CD8-positive, alpha-beta memory T cell (primary cell): ENCODE measurements at places on chromosomes 2 and 18. TPM values are rescaled to one million over a fixed set of nuclear protein-coding genes. Genes with fewer than 3 reads are reported as not detected.

DNA sequence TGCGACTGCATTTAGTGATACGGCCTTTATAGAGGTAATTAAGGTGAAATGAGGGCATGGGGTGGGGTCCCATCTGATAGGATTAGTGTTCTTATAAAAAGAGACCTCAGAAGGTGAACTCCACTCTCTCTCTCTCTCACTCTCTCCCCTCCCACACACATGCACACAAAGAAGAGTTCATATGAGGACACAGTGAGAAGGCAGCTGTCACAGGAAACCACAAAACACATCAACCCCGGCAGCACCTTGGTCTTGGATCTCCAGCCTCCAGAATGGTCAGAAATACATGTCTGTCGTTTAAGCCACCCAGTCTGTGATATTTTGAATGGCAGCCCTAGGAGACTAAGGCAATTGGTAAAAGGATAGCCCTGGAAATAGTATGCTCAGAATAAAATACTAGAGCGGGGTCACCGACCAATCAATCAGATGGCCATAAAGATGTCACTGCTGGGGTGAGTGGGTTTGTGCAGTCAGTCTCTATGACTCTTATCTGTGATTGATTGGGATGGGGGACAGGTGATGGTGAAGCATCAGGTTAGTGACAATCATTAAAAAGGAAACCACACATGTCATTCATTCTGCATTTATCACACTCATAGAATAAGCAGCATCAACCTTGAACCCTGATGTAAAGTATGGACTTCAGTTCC lies 118.9 kb upstream of the POU3F3 start:
- no peak for DNase-seq
- H3K4me1 ChIP-seq = no peaks in the 10 kb centered on the region
- H3K27me3 ChIP-seq = no peaks in the 10 kb centered on the region
- H3K27ac ChIP-seq = no peak overlapping the region
- no peaks in the 10 kb centered on the region for H3K36me3 ChIP-seq

DNA sequence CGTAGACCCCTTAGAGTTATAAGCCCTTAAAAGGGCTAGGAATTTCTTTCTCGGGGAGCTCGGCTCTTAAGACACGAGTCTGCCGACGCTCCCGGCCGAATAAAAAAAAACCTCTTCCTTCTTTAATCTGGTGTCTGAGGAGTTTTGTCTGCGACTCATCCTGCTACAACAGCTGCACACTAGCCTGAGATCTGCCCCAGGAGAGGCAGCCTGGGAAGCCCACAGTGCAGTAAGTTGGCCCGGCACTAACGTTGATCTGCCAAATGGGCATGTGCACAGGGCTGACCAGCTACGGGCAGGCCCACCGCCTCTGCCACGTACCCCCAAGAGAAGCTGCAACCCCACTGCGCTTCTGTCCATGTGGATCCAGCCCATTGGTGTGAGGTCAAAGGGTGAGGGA lies 8.4 kb upstream of the LIMS2 start:
- H3K4me3 ChIP-seq = no peak overlapping the region
- no peaks in the 10 kb centered on the region for H3K27me3 ChIP-seq
- no peak overlapping the region for H3K27ac ChIP-seq

DNA sequence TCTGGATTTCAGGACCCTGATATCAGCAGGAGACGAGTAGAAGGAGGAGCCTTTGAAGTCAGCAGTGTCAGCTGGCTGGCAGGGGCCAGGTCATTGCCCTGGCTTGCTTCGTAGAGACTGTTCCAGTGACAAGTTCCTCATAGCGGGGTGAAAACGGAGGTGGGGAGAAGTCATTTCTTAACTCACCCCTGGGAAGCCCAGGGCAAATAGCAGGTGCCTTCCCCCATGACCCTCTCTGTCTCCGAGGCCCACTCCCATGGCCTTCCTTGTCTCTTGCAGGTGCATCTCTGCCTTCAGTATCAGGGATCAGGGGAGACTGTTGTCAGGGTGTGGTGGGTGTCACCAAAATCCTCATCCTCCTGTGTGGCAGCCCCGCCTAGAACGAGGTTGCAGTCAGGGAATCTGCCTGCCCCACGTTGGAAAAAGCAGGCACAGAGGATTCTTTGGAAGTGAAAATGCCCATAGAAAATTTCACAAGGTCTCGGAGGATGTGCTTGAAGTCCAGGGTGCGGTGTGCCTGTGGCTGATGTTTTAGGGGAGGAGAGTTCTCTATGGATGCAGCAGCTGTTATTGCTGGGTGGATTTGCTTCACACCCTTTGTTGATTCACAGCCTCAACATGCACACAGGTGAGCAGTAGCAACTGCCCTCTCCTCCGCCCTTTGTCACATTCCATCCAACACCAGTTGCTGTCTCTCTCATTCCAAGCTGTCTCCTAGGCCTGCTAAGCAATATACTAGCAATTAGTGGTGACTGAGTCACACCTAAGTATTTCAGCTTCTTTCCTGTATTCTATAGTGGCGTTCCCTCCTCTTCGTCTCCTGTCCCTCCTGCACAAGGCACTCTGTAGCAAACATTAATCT lies 142.6 kb upstream of the FHL2 start:
- no peaks in the 10 kb centered on the region for H3K36me3 ChIP-seq
- no peak overlapping the region for H3K4me3 ChIP-seq
- no peak for DNase-seq

DNA sequence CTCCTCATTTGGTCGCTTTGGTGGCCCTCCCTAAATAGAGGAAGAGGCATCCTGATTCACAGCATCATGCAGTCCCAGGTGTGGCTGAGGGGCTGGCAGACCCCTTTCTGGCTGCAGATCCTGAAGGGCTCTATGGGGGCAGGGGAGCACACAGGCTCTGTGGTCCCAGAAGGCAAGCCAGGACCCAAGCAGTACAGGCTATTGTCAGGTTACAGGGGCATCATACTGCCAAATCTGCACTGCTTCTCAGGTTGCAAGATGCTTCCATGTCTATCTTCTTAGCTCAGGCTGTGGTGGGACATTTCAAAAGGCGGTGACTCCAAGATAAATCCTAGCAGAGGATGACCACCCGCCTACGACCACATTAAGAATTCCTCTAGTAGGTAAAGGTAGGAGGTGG lies 54.3 kb downstream of the TTC32 start:
- H3K27ac ChIP-seq = no peak overlapping the region
- H3K4me1 ChIP-seq = no peaks in the 10 kb centered on the region
- no peak overlapping the region for H3K4me3 ChIP-seq
- no peaks in the 10 kb centered on the region for H3K36me3 ChIP-seq
- no peak for DNase-seq

DNA sequence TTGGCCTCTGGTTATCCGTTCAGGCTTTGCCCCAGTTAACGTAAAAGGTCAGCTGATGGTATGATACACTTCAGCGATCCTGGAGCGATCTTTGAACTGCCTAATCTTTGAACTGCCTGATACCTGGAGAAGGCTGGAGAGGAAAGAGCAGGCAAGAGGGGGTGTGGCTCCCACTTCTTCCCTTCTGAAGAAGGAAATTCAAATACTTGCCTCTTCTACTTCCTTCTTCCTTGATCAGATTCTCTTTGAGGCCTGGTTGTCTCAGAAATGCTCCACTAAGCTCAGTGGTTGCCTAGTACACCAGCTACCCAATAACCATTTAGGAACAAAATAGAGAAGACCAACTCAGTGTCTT lies 619 bp downstream of the GALM start:
- peaks cover 39% of the 10 kb centered on the region for H3K4me1 ChIP-seq
- DNase-seq = peak; percentile 38
- no peaks in the 10 kb centered on the region for H3K36me3 ChIP-seq
- peak overlapping the region; percentile 60 for H3K27ac ChIP-seq
- H3K27me3 ChIP-seq = no peaks in the 10 kb centered on the region

DNA sequence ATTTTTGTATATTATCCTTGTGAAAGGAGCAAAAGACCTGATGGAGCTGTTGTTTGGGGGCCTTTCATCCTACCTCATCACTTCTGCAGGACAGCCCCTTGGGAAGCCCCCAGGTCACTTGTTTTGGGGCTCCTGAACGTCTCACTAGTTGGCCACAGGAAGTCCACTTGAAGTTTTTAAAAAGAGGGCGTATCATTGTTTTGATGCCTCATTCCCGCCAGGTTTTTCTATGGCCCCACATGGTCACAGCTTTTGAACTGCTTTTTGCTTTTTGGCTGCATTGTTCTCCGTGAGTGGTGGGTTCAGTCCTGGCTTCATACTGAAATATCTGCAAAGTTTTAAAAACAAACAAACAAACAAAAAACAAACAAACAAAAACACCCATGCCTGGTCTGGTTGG lies 216.3 kb downstream of the PRKCE start:
- no peaks in the 10 kb centered on the region for H3K27me3 ChIP-seq
- no peak overlapping the region for H3K4me3 ChIP-seq
- H3K36me3 ChIP-seq = no peaks in the 10 kb centered on the region
- DNase-seq = no peak

DNA sequence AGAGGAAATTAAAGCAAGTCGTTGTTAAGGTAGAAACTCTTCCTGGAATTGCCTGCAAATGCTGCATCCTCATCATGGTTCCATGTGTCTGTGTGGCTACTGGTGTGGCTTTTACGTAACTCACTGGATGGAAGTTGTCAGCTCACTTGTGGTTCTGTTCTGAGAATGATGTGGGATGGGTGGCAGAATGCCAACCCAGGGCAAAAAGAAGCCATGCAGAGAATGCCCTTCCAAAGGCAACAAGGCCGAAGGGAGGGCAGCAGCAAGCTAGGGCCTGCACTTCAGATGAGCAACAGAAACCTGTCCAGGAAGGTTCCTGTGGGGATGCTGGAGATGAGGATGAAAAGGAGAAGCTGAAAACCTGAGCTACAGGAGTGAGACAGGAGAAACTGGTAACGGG lies 10.4 kb upstream of the NAPG start:
- H3K27me3 ChIP-seq = peaks cover 4% of the 10 kb centered on the region
- no peaks in the 10 kb centered on the region for H3K36me3 ChIP-seq
- H3K4me1 ChIP-seq = no peaks in the 10 kb centered on the region
- H3K4me3 ChIP-seq = no peak overlapping the region

- no peaks in the 10 kb centered on the region for H3K4me1 ChIP-seq
- H3K27me3 ChIP-seq = no peaks in the 10 kb centered on the region
- no peak for DNase-seq
- no peaks in the 10 kb centered on the region for H3K36me3 ChIP-seq
Measured at GRCh38 chr2:173523497-173523896, 168.8 kb downstream of the CDCA7 start.

GRCh38 chr2:14944562-14945346 lies 312.2 kb downstream of the LRATD1 start:
- H3K27me3 ChIP-seq = no peaks in the 10 kb centered on the region
- no peak for DNase-seq
- no peak overlapping the region for H3K27ac ChIP-seq
- H3K36me3 ChIP-seq = no peaks in the 10 kb centered on the region

GRCh38 chr2:36294316-36294721 lies 61.3 kb upstream of the CRIM1 start:
- no peak overlapping the region for H3K27ac ChIP-seq
- H3K4me1 ChIP-seq = no peaks in the 10 kb centered on the region
- no peak overlapping the region for H3K4me3 ChIP-seq
- no peaks in the 10 kb centered on the region for H3K27me3 ChIP-seq

GRCh38 chr2:107986278-107987217 lies at the start of gene SLC5A7:
SLC5A7 (plus strand) TSS chr2:107986524; CDS start chr2:107988156, 1,632 bp downstream.
- no peak for DNase-seq
- no peaks in the 10 kb centered on the region for H3K27me3 ChIP-seq
- H3K36me3 ChIP-seq = no peaks in the 10 kb centered on the region
- no peak within 1 kb of the TSS for H3K27ac ChIP-seq
- H3K4me3 ChIP-seq = no peak within 1 kb of the TSS

- H3K4me1 ChIP-seq = no peaks in the 10 kb centered on the region
- no peak for DNase-seq
- no peaks in the 10 kb centered on the region for H3K27me3 ChIP-seq
- no peak overlapping the region for H3K27ac ChIP-seq
- no peaks in the 10 kb centered on the region for H3K36me3 ChIP-seq
Measured at GRCh38 chr2:113707106-113707505, 49.3 kb downstream of the SLC35F5 start.

GRCh38 chr2:2026252-2026831 lies 282.0 kb upstream of the PXDN start:
- no peaks in the 10 kb centered on the region for H3K27me3 ChIP-seq
- no peak for DNase-seq
- H3K4me1 ChIP-seq = no peaks in the 10 kb centered on the region

DNA sequence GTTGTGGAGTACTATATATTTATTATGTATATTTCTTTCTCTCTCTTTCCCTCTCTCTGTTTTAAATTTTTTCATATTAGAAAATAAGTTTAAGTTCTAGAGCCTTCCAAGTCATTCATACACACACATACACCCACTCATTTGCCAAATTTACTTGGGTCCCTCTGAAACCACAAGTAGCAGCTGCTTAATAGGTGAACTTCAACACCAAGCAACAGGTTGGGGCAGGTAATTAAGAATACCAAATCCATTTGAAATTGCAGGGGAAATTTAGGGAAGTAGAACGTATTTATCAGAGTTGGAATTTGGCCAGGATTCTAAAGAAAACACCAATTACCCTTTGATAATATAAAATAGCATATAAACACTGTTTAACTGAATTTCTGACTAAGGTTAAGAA lies 75.0 kb upstream of the RBBP8 start:
- H3K4me3 ChIP-seq = no peak overlapping the region
- H3K4me1 ChIP-seq = no peaks in the 10 kb centered on the region
- no peak for DNase-seq
- H3K27me3 ChIP-seq = peaks cover 3% of the 10 kb centered on the region

DNA sequence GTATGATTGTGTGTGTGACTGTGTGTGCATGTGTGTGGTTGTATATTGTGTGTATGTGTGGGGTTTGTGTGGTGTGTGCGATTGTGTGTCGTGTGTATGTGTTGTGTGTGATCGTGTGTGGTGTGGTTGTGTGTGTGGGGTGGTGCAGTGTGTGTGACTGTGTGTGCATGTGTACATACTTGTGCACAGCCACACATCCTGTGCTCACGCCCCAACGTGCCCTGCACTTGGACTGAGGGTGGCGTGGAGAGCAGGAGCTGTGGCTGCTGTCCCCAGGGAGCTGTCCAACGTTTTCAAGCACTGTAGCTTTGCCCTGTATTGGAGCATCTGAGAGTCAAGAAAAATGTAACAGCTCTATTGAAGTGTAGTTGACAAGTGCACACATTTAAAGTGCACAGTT lies 243.2 kb upstream of the HDAC4 start:
- H3K4me1 ChIP-seq = no peaks in the 10 kb centered on the region
- no peak overlapping the region for H3K4me3 ChIP-seq
- H3K36me3 ChIP-seq = no peaks in the 10 kb centered on the region
- H3K27ac ChIP-seq = no peak overlapping the region
- no peaks in the 10 kb centered on the region for H3K27me3 ChIP-seq

GRCh38 chr18:79575891-79576685 lies 103.5 kb upstream of the CTDP1 start:
- no peak for DNase-seq
- H3K4me3 ChIP-seq = no peak overlapping the region
- no peaks in the 10 kb centered on the region for H3K4me1 ChIP-seq
- no peaks in the 10 kb centered on the region for H3K27me3 ChIP-seq

- H3K4me3 ChIP-seq = no peak overlapping the region
- H3K27ac ChIP-seq = no peak overlapping the region
- no peaks in the 10 kb centered on the region for H3K36me3 ChIP-seq
- H3K27me3 ChIP-seq = no peaks in the 10 kb centered on the region
Measured at GRCh38 chr2:136019825-136020224, 34.4 kb upstream of the DARS1 start.

GRCh38 chr2:58407487-58407886 lies 166.4 kb upstream of the FANCL start:
- H3K27ac ChIP-seq = no peak overlapping the region
- no peak overlapping the region for H3K4me3 ChIP-seq
- no peaks in the 10 kb centered on the region for H3K4me1 ChIP-seq
- no peak for DNase-seq
- no peaks in the 10 kb centered on the region for H3K36me3 ChIP-seq

HOXD3 gene
- total RNA-seq = not detected

RAB6D gene
- not detected for total RNA-seq

DOK6 gene
- not detected for total RNA-seq

INHBB gene
- not detected for total RNA-seq

FABP1 gene
- not detected for total RNA-seq
